ENCODE measurements at places on chromosomes 6 and 20.

DNA sequence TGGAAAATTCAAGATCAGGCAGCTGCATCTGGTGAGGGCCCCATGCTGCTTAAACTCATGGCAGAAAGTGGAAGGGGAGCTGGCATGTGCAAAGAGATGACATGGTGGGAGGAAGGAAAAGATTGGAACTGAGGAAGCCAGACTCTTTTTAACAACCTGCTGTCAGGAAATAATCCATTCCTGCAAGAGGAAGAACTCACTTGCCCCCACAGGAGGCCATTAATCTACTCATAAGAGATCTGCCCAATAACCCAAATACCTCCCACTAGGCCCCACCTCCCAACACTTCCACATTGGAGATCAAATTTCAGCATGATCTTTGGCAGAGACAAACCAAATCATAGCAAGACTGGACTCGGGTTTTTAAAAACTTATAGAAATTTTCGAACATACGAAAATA, 200.5 kb upstream of the KCNQ5 start:
- DNase-seq, result no peak

DNA sequence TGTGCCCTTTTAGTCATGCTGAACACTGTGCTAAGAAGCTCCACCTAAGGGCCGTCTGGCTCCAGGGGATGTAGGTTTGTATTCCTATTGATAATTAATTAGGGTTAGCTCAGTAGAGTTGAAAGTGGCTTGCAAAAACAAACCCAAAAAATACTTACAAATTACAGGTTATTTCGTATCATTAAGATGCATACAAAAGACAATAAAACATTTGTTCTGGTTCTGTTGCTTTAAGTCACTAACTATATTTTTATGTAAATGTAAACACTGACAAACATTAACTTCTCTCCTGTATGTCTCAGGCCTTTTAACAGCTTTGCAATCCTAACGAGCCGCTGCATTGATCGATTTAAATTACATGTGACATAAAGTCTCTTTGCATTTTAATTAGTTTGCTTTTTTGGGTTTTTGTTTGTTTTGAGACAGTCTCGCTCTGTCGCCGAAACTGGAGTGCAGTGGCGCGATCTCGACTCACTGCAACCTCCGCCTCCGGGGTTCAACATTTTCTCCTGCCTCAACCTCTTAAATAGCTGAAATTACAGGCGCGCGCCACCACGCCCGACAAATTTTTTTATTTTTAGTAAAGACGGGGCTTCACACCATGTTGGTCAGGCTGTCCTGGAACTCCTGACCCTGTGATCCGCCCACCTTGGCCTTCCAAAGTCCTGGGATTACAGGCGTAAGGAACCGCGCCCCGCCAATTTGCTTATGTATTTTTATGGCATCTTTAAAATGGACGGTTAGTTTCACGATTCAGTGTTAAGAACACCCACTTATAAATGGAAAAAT, 110.9 kb downstream of the HFE start:
- no peak for DNase-seq

DNA sequence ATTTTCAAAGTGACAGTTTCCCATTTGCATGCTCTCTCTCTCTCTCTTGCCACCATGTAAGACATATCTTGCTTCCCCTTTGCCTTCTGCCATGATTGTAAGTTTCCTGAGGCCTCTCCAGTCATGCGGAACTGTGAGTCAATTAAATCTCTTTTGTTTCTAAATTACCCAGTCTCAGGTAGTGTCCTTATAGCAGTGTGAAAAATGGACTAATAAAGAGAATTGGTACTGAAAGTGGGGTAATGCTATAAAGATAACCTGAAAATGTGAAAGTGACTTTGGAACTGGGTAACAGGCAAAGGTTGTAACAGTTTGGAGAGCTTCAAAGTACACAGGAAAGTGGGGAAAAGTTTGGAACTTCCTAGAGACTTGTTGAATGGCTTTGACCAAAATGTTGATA, 389.8 kb downstream of the GRIK2 start:
- no peak for DNase-seq

DNA sequence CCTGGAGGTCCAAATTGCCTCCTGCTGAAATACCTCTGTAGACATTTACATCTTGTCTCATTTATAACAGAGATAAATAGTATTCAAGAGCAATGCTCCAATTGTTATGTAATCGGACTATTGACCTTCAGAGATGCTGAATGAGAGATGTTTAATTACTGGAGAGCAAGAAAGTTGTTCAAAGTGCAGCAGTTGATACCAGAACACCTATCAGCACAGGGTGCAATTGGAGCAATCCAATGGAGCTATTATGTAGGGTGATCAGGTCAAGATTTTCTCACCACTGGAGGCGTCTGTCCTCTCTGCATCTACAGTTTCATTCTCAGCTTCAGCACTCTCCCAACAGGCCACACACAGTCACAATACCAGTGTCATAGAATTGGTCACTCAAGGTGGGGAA, 19.5 kb upstream of the TMX4 start:
- no peak for DNase-seq

DNA sequence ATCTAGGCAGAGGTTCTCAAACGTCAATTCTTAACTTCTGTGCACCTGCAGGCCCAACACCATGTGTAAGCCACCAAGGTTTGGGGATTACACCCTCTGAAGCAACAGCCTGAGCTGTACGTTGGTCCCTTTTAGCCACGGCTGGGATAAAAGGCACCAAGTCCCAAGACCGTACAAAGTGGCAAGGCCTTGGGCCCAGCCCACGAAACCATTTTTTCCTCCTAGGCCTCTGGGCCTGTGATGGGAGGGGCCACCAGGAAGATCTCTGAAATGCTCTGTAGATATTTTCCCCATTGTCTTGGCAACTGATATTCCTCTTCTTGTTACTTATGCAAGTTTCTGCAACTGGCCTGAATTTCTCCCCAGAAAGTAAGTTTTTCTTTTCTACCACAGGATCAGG, 4.5 kb upstream of the FAM184A start:
- no peak for DNase-seq

DNA sequence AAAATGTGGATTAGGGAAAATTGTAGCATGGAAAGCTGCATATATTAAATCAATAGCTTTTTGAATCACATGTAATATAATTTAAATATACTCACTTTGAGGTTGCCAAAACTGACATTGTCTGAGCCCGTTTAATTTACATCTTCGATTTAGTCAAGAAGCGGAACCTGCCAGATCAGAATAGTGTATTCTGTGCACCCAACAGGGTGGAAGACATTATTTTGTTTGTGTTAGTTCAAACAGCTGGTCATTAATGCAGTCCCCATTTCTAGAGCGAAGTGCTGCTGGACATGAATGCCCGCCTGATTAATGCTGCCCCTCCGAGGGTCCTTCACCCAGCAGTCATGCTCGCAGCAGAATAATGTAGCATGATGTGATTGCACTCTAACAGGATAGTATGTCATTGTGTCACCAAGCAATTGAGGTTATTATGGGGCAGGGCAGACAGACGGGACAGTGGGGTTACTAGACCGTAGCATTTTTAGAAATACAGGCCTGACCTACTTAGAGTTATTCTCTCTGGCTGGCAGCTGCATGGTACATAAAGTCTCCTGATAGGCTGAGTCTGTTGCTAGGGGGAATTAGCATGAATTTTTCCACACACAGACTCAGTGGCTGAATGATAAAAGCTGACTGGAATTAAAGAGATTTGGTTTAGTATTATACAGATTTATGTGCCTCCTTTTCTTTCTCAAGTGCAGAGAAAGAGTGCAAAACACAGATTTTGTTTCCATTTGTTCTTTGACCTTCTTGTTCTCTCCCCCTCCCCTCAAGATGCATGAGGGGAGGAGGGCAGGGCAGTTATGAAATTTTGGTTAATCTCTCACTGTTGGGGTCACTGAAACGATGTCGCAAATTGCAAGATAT, 147.1 kb downstream of the PRL start:
- no peak for DNase-seq

DNA sequence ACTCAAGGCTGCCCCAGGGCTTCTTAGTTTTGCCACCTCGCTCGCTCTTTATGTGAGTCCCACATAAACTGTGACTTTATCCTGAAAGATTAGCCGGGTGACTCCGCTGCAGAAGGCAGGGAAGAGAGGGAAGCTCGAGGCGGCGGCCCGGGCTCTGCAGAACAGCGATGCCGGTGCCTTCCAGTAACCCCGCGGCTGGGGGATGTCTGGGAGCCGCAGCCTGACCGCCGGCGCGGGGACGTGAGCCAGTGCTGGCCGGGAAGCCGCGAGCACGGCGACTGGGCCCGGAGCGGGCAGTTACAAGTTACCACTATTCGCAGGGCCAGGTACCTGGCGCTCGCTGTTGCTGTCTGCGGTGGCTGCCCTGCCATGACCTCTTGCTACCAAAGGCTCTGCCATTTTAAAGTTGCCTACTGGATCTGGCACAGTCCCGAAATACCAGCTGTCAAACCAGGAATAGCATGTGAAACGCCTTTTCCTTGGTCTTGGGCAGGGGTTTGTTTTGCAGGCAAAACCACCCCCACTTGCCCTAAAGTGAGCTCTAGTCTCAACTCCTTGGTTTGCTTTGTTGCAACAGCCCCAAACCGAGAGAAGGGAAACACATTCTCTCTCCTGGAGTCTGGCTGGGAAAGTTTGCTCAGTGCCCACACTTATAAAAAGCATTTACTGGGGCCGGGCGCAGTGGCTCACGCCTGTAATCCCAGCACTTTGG, 124.0 kb upstream of the SLC2A12 start:
- no peak for DNase-seq

- DNase-seq, result no peak
Observed at GRCh38 chr6:157967020-157967419, 14.6 kb upstream of the SYNJ2 start.

DNA sequence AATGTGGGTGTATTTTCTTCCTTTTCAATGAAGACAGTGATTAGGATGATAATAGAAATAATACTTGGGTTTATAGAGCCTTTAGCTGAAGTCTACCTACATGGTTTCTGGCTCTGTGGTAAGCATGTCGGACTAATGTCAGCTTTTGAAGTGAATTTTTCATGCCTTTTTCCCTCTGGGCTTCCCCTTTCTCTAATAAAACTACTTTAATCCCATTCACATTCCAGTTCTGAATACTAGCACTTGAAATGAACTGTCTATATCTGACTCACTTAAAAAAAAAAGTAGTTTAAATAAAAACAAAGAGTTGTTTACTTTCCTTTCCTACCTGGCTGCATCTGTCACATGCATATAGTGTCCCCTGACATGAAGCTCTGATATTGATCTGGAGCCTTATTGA, 545.9 kb upstream of the FLRT3 start:
- DNase-seq, result no peak

- no peak for DNase-seq
Observed at GRCh38 chr6:22942403-22942802, 373.0 kb downstream of the HDGFL1 start.

GRCh38 chr6:29553268-29554057, 6.1 kb downstream of the UBD start:
- no peak for DNase-seq

DNA sequence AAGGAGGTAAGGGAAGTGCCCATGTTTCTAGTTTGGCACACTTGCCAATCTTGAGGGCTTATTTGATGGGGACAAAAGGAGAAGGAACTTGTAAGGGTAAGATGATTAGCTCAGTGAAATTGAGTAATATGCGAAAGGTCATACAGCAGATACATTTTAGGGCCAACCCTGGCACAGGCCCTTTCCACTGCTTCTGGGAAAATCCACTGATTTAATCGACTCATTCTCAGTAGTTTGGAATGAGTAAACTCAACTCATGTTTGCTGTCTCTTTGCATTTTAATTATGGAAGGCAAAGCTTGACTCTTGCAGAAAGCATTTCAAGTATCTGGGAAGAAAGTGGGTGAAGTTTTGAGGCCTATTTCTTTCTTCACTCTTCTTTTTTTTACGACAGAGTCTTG, 20.0 kb downstream of the PHF20 start:
- no peak for DNase-seq

DNA sequence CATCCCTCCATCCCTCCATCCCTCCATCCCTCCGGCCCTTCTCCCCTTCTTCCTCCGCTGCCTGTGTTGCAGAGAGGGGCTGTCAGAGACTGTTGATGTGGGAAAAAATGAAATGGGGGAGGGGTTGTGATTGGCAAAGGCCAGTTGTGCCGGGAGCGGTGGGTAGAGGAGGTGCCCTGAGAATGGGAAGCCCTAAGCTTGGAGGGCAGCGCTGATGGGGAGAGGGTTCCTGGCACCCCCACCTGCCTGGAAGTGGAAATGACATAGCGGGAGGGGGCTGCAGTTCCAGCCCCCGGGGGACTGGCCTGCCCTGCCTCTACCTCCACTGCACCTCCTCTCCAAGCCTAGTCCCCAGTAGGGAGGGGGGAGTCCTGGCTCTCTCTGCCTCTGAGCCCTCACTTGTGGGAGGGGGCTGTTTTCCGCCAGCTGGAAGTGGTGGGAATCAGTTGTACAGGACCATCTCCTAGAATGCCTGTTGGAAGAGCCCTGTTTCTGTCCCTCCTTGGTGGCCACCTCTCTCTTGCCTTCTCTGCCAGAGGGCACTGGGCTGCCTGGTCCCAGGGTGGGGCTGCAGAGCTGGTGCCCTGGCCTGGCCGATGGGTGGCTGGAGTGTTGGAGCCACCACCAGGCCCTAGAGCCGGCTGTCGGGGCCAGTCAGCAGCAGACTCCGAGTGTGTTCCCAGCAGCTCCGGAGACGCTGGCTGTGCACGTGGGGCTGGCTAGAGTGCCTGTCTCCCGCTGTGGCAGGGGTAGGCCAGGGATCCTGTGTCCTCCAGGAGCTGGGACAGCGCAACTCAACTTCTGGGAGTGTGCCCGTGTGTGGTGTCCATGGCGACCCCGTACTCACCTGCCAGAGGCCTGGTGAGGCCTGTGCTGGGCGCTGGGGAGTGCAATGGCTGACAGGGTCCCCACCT, 1.5 kb downstream of the DLGAP4 start:
- DNase-seq, result no peak

- DNase-seq, result no peak
Observed at GRCh38 chr6:109008537-109009235, 86.0 kb downstream of the SESN1 start.

GRCh38 chr6:44630125-44631028, 242.9 kb downstream of the CDC5L start:
- no peak for DNase-seq

DNA sequence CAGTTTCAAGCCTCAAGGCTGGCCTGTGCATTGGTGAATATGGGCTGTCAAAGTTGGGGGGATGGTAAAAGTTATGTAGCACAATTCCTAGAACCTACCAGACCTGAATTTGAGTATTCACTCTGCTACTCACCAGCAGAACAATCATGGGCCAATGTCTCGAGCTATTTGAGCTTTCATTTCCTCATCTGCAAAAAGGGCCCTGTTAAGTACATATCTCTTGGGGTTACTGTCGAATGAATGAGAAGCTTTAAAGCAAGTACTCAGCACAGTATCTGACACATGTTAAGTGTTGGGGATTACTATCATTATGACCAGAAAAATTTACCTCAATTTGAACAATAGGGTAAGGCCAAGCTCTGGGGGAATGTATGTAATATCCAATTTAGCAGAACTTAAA, 13.5 kb upstream of the ENPP4 start:
- no peak for DNase-seq

Measured in cortex of kidney (tissue), 1 donor.